ENCODE measurements at places on chromosomes 4 and X.
A peak's percentile ranks its signal among the peaks of the same experiment; 100 is the strongest.

DNA sequence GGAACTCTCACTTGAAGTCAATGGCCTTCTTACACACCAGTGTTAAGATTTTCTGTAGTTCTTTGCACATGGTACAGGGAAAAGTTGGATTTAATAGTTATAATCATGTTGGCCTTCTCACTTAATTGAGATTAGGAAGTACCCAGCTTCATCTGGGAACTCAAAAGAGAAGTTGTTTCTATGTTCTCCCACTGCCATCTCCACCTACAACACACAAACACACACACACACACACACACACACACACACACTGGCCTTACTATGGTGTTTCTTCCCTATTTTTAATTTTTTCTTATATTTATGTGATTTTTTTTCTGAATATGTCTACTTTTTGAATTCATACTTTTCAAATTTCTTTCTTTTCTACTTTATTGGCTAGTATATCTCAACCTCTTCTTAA is 10.0 kb upstream of the CHIC2 start:
- DNase-seq, result no peak

- no peak for DNase-seq
These were observed 52.7 kb downstream of the AMER1 start for GRCh38 chrX:64152857-64153256.

- DNase-seq, result no peak
These were observed 1.4 kb downstream of the CD99 start for GRCh38 chrX:2692221-2693112.

DNA sequence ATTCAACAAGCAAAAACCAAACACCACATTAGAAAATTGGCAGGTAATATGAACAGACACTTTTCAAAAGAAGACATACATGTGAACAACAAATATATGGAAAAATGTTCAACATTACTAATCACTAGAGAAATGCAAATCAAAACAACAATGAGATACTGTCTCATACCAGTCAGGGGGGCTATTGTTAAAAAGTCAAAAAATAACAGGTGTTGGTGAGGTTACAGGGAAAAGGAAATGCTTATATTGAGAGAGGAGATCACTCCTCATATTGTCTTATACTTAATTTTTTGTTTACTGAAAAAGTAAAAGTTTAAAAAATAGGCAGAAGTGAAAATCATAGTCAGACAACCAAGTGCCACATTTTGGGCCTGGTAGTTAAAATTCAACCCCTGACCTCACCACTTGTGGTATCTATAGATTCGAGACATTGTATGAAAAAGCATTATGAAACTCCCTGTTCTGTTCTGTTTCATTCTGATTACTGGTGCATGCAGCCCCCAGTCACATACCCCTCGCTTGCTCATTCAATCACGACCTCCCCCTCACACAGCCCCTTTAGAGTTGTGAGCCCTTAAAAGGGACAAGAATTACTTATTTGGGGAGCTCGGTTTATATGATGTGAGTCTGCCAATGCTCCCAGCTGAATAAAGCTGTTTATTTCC is 153.7 kb upstream of the FGF16 start:
- DNase-seq, result no peak

GRCh38 chrX:21974011-21974385 is 33.5 kb downstream of the SMS start:
- no peak for DNase-seq

DNA sequence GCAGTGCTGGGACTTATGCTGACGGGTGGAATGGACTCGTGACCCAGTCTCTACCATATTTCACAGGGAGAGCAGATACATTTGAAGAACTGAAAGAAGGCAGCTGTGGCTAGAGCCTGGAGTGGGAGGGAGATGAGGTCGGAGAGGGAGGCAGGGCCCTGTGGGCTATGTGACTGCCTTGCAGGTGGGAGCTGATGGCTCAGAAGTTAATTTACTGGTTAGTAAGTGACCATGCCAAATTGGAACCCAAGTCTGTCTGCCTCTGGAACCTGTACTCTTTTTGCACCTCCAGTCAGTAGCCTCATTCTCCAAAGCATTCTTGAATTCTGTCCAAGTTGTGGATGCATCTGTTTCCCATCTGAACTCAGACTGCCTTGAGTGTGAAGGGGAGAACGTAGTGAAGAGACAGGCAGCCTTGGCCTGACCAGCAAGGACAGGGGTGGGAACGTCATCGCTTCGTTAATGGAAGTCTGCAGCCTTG is 92.3 kb downstream of the REPS2 start:
- no peak for DNase-seq

DNA sequence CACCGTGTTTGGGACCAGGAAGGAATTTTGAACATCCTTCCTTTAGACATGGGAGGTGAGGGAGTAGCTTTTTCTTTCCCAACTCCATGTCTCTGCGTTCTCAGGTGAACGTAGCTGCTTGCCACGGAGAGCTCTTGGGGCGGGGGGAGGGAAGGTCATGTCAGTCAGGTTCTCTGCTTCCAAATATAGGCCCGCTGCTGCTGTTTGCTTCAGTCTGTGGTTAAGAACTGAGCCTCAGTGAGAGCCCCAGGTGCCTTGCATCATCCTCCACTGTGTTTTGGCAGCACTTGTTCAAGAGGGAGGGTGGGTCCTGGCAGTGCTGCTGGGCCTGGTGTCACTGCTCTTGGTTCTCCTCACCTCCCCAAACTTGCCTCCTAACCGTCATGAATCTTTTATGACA is 46.5 kb downstream of the HADH start:
- no peak for DNase-seq

DNA sequence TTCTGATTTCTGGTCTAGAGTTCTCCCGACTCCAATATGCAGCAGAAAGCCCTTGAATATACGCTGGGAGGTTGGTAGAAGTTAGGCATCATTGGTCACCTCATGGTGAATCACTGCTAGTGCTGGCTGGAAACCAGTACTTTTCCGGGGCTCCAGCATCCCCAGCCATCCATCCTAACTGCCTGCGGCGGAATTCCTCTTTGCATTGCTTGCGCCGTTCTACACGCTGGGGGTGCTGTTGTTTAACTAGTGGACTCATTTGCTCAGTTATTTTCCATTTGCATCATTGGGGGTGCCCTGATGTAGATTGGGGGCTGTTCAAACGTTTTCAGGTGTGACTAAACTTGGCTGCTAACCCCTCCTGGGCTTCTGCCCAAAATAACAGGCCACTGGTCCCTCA is 23.3 kb upstream of the GPR50 start:
- no peak for DNase-seq

DNA sequence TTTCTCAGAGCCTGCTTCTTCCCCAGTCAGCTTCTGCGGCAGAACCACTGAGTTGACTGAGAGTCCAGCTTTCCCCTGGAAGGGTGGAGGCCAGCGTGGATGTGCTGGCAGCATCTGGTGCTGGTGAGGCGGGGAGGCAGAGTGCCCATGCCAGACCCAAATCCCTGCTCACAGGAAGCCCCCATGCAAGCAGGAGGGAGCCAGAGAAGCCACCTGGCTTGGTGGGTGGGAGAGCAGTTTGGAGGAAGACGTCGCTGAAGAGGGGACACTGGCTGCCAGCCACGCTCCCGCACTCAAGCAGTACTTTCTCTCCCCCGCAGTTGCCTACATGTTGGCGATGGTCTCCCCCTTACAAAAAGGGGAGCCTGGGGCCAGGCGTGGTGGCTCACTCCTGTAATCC is 6.0 kb downstream of the PDZD4 start:
- DNase-seq, result peak; percentile 79

GRCh38 chr4:87529187-87529586 is at the start of gene SPARCL1:
Gene SPARCL1, minus strand, starts transcription at chr4:87529376. Its CDS starts 29,802 bp downstream, at chr4:87499574.
- no peak for DNase-seq

DNA sequence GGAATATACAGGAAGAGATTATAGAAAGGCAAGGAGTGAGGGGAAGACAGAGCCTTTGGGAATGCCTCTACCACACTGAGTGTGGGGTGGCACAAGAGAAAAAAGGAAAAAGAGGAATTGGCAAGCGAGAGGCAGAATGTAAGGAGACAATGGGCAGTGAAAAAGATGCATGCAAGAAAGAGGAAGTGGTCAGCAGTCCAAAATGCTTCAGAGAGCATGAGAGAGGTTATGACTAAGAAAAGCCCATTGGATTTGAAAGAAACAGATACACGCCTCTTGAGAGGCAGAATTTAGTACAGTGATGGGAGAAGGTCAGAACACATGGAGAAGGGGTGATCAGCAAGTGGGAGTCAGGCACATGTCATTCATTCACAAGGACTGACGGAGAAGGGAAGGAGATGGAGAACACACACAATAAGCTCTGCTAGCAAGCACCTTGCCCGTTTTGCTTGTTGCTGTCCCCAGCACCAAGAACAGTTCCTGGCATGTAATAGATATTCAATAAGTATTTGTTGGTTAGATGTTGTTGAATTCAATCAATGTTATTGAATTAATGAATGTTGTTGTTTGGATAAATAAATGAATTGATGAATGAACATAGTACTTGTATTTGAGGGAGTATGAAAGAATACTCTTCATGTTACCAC is 6.3 kb downstream of the DCHS2 start:
- no peak for DNase-seq

- DNase-seq, result no peak
These were observed 23.4 kb upstream of the SEC24B start for GRCh38 chr4:109410226-109410625.

GRCh38 chrX:2967998-2968909 is 38.1 kb upstream of the ARSH start:
- no peak for DNase-seq

DNA sequence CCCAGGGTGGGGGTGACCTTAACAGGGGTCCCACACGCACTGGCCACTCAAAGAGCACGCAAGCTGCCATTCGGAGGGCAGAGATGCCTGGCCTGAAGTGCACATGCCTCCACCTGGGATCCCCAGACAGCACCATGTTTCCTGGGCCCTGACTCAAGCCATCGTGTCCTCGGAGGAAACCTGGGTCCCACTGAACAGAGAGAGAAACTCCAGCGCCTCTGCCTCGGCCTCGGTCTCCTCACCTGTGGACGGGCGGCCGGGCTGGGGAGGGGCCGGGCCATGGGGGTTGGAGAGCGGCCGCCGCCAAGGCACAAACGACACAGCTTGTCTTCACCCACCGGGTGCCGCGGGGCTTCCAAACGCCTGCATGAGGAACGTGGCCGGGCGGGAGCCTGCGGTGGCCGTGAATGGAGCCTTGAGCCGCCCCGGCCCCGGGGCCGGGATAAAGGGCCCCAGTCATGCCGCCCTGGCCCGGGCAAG is 30.0 kb upstream of the FGFR3 start:
- DNase-seq, result no peak

GRCh38 chrX:133527415-133527814 is 112.1 kb upstream of the GPC4 start:
- DNase-seq, result no peak

- DNase-seq, result no peak
These were observed 269.8 kb upstream of the ARX start for GRCh38 chrX:25285598-25285997.

DNA sequence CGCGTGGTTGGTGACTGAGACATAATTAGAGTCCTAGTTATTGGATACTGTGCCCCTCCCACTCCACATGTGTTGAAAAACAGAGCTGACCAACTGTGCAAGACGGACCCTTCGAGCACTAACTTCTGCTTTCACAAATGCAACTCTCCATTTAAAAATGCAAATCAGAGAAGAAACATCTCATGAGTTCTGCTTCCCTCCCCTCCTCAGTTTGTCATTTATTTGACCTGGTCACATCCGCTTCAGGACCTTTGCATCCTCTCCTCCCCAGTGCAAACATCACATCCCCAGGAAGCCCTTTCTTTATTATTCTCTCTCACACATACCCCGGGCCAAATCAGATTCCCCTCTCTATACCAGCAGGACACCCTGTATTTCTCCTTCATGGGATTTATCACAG is 38.1 kb upstream of the NOCT start:
- no peak for DNase-seq

GRCh38 chrX:15739886-15740285 is 1.8 kb downstream of the CA5B start:
- no peak for DNase-seq

DNA sequence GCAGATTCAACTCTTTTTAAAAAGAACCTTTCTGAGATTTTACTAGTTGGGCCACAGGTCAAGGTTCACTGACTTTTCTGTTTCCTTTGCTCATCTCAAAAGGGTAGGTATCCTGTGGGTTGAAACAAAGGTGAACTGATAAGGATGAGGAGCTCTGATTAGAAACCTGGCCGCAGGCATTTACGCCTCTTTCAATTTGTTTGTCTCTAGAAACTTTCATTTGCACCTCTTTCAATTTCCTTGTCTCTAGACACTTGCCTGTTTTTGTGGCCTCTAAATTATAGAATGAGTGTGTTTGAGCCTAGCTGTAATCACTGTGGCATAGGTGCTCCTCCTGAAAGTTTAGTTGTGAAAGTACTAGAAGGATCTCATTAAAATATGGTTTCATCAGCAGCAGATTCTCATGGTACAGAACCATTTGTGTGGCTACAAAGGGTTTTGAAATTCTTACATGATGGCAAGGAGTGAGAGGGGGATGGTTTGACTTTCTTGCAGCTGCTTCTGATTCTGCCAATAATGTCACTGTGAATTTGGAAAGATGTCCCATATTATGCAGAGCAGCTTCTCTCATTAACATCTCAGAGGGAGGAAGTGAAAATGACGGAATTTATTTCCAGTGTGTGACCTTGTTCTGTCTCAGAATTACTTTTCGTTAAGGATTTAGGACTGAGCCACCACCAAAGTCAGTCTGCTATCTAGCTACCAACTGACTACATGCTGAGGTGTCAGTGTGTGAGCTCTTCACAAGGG is 142.2 kb downstream of the SH2D1A start:
- no peak for DNase-seq

DNA sequence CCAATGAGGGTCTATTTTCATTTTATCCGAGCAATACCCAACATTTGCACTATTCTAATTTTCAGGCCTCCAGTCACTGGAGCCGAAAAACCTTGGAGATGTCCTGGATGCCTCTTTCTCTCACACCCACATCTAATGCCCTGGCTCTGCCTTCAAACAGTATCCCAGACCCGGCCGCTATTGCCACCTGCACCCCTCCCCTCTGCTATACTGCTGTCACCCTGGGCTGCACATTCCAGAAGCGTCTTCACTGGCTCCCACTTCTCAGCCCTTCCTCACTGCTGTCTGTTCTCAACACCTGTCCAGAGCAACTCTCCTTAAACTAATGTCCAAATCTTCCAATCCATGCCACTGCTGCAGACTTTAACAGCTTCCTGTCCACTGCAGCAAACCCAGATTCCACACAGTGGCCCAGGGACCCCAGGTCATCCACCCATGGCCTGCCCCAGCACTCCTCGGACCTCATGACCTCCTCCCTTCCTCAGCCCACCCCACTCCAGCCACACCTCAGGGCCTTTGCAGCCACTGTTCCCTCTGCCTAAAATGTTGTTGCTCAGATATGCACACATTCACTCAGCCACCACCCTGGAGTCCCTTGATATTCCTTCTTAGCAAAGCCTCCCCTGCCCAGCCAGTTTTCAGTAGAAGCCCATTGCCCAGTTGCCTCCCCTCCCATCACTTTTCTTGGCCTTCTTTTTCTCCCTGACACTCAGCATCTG is 30.5 kb upstream of the PPP2R2C start:
- DNase-seq, result peak; percentile 89

DNA sequence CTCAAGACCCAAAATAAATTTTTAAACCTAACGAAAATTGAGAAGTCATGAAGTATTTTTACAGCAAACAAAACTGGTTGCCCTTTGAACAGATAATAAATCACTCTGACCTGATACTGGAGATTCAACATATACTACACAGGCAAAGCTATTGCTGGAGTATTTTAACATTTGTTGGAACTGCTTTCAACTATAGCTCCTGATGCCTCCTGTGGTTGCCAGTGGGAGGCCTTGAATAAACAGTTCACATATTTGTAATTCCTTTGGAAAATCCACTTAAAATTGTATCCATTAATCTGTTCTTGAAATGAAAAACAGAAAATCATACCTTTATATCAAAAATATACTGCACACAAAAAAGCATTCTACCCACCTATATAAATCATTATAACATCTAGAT is 605.1 kb downstream of the KCTD8 start:
- no peak for DNase-seq

- DNase-seq, result no peak
These were observed 61.0 kb downstream of the ENOPH1 start for GRCh38 chr4:82491251-82491960.
